Activated CD8-positive, alpha-beta memory T cell treated with anti-CD3 and anti-CD28 coated beads, Interleukin-2, amount 10 ng/mL, durations not matched to agents 7 days and 5 days (primary cell): ENCODE measurements at places on chromosomes 2 and 18.

DNA sequence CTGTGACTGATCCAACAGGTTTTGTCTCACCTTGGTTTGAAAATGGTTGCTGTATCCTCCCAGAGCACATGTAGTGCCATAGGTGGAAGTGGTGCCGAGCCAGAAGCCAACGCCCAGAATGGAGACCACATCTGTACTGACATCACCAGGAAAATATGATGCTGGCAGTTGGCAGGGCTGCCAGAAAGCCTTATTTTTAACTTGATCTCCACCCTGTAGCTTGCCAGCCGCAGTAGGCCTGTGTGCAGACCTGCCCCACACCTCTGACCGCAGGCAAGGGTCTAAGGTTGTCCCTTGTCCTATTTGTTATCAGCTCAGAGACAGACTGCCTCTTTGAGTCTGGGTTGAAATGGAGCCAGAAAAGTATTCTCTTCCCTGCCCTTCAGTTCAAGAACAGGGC is 123.5 kb upstream of the EML6 start:
- no peak for DNase-seq

DNA sequence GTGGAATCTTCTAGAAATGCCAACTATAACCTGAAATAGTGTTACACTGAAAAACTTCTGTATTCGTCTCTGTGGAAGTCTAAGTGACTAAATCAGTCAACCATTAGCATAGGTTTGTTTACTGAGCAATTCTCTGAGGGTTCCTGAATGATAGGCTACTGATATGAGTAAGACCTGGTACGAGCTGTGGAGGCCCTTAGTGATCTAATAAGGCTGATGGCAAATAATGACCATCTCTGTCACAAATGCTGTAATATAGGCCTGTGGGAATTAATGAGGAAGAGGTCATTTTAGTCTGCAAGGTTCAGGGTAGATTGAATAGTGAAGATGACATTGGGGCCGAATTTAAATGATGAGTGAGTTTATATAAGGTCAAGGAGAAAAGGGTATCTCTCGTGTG is 82.5 kb downstream of the MGAT5 start:
- no peak for DNase-seq

- no peak for DNase-seq
These were observed 33.2 kb downstream of the PLA2R1 start for GRCh38 chr2:160029270-160029628.

DNA sequence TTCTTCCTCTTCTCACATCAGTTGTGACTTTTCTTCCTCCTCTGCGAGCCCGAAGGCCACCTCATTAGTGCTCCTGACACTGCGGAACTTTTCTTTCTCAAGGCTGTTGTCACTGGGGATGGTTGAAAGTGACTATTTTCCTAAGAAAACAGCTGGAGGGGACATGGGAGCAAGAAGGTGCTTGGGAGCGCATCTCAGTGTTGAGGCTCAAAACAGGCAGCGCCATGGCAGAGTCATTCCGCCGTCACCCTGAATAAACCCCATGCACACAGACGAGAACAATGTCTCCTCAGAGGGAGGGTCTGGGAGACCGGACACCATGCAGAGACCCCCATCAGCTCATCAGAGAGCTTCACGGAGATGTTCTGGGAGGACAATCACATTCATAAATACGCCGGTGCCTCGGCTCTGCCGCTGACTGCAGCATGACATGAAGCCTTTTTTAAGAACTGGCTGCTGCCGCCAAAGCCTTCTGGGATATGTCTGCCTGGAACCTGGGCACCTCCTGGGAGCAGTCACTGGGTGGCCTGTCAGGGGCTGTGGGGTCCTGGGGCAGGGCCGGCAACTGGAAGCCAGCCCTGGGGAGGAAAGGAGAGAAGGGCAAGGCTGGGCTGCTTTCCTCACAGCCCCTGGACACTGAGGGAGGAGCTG is 19.2 kb downstream of the ATOH8 start:
- no peak for DNase-seq

DNA sequence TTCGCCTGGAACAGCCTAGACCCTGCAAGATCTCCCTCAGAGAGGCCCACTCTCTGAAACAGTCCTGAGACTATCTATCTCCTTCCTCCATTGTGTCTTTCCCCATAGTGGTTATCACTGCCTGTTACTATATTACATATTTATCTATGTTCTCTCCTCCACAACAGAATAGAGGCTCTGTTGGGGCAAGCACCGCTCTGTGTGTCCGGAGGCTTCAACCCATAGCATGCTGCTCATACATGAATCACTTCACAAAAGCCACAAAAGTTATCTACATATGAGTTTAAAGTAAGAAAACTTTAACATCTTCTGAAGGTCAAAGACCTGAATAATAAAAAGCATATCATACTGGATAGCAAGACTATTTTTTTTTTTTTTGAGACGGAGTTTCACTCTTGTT is 242.1 kb upstream of the HS6ST1 start:
- no peak for DNase-seq

DNA sequence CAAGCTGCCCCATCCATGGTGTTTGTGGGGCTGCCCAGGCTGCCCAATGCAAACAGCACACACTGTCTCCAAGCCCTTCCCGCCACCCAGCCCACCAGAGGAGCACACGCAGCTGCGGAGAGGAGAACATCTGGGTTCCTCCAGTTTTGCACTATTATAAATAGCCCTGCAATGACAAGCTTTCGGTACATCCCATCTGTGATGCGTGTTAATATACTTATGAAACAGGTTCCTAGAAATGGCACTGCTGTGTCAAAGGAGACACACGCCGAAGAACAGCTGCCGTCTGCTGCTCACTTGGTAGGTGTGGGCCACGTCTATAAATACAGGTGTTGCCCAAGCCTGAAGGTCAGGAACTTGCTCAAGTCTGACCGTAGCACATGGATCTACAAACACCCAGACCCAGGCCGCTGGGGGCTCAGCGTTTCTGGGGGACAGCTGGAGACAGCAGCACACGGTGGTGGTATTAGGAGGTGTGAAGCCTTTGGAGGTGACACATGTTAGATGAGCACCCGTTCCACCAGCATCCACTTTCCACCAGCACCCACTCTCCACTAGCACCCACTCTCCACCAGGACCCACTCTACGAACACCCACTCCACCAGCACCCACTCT is 34.3 kb downstream of the PXDN start:
- DNase-seq = no peak

DNA sequence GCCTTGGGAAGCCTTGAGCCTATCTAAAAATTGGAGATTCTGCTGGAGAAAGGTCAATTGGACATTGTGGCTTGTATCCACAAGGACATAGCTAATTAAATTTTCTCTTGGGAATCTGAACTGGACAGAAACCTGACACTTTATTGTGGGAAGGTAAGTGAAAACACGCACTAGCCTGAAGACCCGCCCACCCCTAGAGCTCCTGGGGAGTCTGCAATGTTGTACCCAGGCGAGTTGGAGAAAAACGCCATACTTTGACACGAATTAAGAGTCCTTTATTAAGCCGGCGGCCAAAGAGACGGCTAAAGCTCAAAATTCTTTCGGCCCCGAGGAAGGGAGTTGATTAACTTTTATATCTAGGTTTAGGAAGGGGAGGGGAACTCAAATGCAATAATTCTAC is 1.2 kb upstream of the ZNF892 start:
- DNase-seq = no peak

DNA sequence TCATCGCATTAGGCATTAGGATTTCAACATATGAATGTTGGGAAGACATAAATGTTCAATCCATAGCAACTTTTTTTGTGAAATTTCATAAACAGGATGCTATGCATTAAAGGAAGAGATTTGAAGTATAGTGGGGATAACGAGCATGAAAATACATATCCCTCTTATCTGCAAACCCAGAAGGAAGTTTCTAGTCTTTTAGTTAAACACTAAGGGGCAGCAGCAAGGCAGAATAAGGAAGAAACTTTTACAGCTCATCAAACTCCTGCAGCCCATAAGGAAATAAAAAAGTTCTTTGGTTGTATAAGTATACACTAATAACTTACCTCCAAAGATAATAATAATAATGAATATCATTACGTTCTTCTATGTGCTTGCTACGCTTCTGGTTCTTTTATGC is 81.5 kb downstream of the CD226 start:
- DNase-seq = no peak

DNA sequence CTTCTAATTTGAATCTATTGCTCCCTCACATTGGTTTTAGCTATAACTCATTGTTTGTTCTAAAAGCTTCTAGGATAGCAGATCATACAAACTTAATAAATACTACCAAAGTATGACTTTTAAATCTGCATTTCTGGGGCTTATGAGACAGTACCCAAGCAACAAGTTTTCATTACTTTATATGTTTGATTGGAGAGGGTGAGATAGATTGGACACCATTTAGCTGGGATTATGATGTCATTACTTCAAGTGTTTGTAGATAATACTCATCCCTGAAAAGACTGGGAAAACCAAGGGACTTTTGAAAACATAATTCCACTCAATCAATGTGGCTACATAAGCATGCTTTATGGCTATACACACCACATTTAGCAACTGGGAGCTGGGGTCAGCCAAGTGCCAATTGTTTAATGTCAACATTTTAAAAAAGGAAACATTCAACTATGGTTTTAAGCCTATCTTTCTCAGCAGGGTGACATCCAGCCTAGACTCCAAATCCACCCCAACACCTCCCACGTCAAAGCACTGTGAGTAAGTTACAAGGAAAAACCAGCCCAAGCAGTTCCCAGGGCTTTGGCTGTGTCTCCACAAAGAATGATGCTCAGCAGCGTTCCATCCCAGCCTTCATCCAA is 119.9 kb downstream of the ETAA1 start:
- DNase-seq = no peak

GRCh38 chr2:4246364-4247131 is 543.2 kb downstream of the DCDC2C start:
- DNase-seq = no peak

GRCh38 chr2:50838316-50838715 is 193.6 kb downstream of the NRXN1 start:
- no peak for DNase-seq

DNA sequence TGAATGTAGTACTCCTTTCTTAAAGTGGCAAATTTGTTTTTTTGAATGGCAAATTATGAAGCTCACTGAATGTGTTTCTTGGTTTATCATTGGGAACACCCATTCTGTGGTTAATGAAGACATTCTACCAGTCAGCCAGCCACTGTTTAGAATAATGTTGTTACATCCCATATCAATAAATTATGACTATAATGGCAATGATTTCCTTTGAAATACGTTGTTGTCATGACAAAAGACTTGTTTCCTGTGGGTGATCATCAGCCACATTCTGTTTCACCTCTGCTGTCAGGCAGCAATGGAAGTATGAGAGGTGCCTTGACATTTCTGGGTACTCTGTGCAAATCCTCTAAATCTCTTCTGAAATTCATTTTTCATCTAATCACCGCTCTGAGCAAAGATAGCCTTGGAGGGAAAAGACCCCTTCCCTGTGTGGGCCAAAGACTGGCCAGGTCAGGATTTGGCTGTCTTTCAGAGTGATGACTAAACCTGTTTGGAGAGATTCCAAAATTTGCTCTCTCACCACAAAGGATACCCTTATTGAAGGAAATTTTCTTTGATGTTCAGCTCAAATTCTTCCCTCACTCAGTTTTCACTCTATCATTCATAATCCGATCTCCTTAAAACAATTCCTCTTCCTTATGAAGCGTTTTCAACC is 869.2 kb downstream of the BCL11A start:
- DNase-seq = no peak

DNA sequence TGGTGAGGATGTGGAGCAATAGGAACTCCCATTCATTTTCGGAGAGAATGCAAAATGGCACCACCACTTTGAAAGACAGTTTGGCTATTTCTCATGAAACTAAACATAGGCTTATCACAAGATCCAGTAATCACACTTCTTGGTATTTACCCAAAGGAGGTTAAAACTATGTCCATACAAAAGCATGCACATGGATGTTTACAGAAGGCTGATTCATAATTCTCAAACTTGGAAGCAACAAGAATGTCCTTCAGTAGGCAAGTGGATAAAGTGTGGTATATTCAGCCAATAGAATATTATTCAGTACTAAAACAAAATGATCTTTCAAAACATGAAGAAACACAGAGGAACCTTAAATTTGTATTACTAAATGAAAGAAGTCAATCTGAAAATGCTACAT is 440.6 kb downstream of the FBXO15 start:
- no peak for DNase-seq

DNA sequence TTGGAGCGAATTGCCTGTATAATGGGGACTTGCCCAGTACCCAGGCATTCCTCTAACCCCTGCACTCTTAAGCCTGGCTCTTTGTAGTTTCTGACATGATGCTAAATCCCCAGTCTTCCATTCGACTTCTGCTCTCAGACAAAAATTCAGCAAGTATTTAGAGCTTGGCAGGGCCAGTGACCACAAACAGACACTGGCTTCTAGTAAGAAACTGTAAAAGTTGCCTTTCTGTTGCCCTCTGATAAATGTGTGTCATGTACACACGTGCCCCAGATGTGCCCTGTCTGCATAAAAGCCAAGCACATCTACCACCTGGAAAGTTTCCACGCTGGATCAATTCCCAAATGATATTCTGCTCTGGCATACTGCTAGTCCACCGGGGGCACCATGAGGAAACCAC is 18.0 kb downstream of the PAX3 start:
- DNase-seq = no peak

DNA sequence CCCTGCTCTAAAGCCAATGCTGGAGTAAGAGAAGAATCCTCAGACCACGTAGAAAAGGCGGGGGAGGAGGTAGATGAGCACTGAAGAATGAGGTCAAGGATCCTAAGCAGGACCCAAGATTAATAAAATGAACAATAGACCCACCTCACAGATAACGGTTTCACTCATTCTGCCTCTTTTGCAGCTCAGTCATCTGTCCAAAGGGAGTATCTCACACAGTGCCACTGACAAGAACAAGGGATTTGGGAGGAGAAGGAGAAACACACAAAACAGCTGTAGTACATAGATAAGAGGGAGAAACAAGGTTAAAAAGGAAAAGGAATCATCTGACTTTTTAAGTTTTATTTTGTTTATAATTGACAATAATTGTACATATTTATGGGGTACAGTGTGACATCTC is 30.9 kb upstream of the SULT1C4 start:
- DNase-seq = no peak

- no peak for DNase-seq
These were observed 70.0 kb downstream of the ACKR3 start for GRCh38 chr2:236639461-236640235.

DNA sequence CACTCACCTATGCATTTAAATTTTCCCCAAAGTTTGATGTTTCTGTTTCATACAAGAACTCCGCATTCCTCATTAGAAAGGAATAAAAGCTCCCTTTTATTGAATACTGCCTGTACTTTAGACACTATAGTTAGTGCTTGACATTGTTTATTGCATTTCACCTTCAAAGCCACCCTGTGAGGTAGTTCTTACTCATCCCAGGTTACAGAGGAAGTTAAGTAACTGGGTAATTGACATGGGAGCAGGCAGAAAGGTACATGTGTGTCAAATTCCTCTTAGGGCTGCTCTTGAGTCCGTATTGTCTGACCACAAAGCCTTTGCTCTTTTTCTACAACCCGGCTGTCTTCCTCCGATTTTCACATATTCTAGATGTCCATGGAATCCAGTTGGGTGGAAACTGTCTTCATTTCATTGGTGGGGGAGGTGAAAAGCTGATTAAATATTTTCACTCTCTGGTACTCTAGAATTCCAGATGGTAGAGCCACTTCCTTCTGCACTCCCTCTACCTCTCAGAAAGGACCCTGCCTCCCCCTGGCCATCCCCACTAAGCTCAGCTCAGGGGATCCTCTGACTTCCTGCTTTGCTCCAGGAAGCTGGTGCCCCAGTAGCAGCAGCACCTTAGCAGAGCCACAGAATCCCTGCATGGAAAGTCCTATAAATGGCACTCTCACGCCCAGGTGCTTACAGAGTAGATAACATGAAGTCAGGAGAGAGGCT is 319.2 kb downstream of the LRATD1 start:
- DNase-seq = no peak

GRCh38 chr2:98478088-98478551 is 33.5 kb downstream of the INPP4A start:
- DNase-seq = no peak
